ENCODE measurements at places on chromosomes 5 and 9.

- no peak for DNase-seq
Measured at GRCh38 chr9:82091100-82091499, 102.5 kb downstream of the SPATA31D1 start.

DNA sequence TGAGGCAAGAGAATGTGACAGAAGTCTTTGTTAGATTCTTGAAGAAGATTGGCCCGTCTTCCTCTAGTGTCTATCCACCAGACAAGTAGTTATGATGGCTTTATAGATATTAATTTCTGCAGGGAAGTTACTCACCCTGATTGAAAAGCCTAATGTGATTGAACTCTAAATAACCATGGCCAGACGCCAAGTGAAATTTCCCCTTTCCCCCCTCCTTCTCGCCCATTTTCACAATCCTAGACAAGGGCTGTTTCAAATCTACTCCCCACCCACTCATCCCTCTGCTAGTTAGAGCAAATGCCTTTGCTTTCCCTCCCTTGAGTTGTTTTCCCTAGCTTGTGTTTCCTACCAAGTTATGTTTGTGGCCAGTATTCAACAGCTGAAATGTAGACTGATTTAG is 182.5 kb downstream of the TMEM167A start:
- DNase-seq: no peak

GRCh38 chr5:43016217-43016779 is 23.8 kb downstream of the ANXA2R start:
- DNase-seq: no peak

GRCh38 chr5:14161825-14162556 is 18.8 kb downstream of the TRIO start:
- no peak for DNase-seq

GRCh38 chr5:109914906-109915305 is 225.2 kb downstream of the MAN2A1 start:
- DNase-seq: no peak

Data from central memory CD4-positive, alpha-beta T cell (primary cell).